Amniotic stem cell (primary cell): ENCODE measurements at places on chromosomes 2 and 18.
A peak's percentile ranks its signal among the peaks of the same experiment; 100 is the strongest.

DNA sequence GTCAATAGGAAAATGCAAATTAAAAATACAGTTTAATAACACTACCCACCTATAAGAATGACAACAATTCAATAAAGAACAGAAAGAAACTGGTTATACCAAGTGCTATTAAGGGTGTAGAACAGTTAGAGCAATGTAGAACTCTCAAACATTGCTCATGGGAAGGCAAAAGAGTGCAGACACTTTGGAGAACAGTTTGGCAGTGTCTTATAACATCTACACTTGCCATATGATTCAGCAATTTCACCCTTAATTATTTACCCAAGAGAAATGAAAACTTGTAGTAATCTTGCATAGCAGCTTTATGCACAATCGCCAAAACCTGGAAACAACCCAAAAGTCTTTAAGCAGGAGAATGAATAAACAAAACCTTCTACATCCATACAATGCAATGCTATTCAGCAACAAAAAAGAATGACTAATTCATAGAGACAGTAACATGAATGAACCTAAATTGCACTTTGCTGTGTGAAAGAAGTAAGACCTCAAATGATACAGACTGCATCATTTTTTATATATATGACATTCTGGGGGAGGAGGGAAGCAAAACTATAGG is 455.2 kb downstream of the THSD7B start:
- peak; percentile 14 for DNase-seq

GRCh38 chr2:202278036-202278760 is 12.6 kb downstream of the NOP58 start:
- DNase-seq = no peak

- DNase-seq = no peak
These were observed at the start of gene HMSD for GRCh38 chr18:63949068-63949737. HMSD (plus strand) TSS chr18:63949301; CDS start chr18:63953456, 4,155 bp downstream.

DNA sequence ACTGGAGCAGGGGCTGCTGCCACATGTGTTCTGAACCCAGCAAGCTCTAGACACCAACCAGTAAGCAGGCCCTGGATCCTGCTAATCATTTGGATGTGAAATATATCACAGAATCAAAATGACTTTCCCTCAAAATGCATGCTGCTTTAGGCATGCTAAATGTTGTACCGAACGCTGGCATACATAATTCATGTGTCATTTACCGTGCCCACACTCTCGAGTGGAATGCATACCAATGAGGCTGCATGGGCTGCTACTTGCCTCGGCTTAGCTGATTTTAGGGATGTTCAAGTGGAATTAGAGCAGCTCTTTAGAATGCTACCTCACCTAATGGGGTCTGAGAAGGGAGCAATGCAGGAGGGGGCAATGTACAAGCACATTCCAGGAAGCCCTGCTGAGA is 509.6 kb upstream of the RAB6C start:
- DNase-seq = no peak

DNA sequence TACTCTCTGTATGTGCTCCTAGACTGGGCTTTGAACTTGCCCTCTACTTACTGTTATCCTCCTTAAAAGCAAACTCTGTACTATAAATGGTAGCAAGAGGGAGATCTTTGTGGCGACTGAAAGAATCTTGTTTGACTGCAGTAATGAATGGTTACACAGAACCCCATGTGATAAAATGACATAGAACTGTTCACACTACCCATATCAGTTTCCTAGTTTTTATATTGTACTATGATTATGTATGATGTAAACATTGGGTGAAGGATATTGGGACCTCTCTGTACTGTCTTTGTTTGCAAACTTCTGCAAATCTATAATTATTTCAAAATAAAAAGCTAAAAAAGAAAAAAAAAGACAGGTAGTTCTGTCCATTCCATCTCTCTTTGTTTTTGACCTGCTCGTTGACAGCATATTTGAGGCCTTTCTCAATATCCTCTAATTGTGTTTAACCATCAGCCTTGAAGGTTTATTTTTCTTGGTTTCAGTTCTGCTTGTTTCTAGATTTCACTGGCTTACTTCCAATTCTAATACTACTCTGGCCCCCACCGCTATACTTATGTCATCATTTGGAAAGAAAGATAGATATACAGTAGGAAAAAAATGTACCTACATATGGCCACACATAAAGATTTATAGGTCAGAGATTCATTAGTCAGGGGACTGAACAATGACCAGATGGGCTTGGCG is 79.2 kb upstream of the MYO3B start:
- DNase-seq = no peak

DNA sequence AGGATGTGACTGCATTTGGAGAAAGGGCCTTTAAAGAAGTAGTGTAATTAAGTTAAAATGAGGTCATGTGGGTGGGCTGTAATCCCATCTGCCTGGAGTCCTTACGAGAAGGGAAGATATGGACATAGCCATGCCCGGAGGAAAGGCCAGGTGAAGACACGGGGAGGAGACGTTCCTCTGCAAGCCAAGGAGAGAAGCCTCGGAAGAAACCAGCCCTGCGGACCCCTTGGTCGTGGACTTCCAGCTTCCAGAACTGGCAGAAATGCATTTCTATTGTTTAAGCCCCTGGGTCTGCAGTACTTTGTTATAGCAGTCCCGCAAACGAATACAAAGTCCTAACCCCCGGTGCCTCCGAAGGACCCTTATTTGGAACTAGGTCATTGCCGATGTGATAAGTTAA is 87.6 kb upstream of the TAF1B start:
- DNase-seq = no peak

GRCh38 chr18:54269893-54270844 is 852 bp downstream of the POLI start:
- no peak for DNase-seq

GRCh38 chr2:238141541-238142318 is 3.3 kb downstream of the KLHL30 start:
- no peak for DNase-seq

- DNase-seq = no peak
These were observed 73.2 kb downstream of the CERS6 start for GRCh38 chr2:168529054-168529833.

GRCh38 chr2:19542796-19543662 is 184.6 kb upstream of the OSR1 start:
- no peak for DNase-seq

DNA sequence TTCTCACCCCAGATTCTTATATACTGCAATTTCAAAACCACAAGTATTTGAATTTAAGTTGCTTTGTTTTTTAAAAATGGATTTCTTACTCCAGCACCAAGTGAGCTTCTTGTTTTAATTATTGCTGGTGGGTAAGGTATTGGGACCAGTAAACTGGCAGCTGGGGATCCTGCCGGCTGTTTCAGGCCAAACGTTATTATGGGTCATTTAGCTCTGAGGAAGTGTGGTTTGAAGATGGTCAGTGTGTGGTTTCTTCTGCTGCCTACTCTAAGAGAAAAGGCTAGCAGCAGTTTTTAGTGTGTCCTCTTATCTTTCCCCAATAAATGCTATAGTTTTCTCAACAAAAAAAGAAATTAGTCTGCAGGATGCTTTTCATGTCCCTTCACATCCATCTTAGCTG is 30.6 kb downstream of the CFAP221 start:
- no peak for DNase-seq

- no peak for DNase-seq
These were observed 325.7 kb downstream of the DCDC2C start for GRCh38 chr2:4029081-4029480.

GRCh38 chr18:68840554-68841263 is 42.8 kb downstream of the CCDC102B start:
- DNase-seq = peak; percentile 52

DNA sequence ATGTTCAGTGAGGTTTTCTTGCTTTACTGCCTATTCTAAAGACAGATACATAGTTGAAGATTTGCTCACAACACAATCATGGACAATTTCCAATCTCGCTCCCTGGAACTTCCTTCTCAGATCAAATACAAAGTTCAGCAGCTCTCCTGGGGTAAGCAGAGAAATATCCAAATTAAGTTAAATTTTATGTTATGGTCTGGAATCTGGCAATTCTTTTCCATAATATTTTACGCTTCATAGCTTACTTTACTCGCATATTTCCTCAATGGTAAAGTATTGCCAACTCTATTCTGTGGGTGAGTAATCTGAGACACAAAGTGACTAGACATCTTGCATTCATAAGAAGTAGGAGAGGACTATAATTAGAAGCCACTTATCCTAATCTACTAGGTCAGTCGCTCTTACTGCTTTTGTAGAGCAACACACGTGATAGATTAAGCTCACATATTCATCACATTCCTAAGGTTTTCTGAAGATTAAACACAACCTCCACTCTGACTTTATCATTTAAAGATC is 529.4 kb downstream of the CCDC85A start:
- DNase-seq = peak; percentile 45

DNA sequence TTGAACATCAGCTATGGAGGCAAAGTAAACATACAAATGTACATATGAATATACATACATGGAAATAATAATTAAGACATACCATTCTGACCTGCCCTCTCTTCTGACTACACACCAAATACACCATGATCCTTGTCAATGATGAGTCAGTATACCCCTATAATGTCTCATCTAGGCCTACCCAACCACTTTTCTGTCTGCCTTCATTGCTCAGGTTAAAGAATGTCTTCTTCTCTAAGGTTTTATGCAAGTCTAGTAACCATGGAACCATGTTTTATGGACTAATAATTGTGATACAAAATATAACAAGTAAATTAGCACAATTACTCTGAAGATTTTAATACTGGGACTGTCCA is 128.7 kb downstream of the NCKAP5 start:
- DNase-seq = no peak

DNA sequence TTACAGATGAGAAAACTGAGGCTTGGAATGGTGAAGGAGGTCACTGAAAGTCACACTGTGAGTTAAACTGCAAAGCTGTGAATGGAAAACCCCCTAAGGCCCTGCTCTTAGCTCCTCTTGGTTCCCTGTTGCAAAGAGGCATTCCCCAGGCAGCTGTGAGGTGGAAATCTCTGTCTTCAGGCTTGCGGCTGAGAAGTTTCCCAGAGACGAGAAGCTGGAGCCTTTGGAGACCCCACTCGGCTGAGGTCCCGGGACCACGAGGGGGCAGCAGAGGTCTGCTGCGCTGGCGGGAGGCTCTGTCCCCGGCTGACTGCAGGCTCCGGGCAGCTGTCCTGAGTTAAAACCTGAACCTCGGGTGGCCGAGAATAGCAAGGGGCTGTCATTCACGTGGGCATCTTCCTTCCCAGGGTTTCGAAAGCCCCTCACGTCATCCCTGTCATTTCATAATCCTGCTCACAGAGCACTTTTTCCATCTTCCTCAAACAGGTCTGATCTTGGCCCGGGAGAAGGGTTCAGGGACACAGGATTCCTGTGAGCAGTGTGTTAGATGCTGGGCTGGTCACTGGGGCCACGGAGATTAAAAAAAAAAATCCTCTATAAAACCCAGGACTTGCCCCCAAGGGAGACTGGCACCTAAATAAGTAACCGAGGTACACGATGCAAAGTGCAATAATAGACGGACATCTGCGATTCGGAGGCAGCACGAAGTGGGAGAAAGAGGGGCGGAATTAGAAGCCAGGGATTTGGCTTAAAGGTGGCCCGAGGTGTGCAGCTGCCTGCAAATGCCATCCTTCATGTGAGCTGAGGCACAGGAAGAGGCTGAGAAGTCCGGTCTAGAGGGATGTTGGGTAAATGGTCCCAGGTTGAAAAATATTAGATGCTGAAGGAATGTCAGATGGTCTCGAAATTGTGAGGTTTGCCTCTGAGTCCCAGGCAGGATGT is 24.6 kb upstream of the ATOH8 start:
- peak; percentile 49 for DNase-seq

DNA sequence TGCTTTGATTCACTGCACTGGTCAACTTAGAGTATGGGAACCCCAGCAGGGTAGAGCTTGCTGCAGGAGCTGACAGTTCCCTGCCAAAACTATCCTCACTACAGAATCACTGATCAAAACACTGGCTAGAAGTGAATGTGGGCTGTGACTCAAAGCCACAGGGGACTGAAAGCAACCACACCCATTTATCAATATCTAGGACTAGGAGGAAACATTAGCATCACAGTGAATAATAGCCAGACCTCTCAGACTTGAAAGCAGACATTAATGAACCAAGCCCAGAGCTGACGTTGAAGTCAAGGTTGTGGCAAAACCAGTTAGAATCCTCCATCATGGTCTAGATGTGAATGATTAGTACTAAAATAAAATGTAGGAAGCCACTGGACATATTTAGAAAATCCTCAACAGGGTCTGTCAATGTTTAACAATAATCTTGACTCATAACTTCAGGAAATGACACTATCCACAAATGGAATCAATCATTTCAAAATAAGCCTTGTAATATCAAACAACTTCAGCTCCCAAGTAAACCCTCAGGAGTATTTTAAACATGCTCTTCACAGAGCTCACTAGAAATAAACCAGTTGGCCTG is 131.4 kb downstream of the CDH20 start:
- DNase-seq = no peak

- DNase-seq = no peak
These were observed 249.9 kb downstream of the PLCL1 start for GRCh38 chr2:198054299-198054698.

GRCh38 chr2:61380056-61380881 is 90.6 kb downstream of the USP34 start:
- no peak for DNase-seq
